ENCODE measurements at places on chromosomes 7 and 10. TPM values are rescaled to one million over a fixed set of nuclear protein-coding genes. Genes with fewer than 3 reads are reported as not detected.

The GRID1 gene
- not detected for total RNA-seq

The PPP1R17 gene
- not detected for total RNA-seq

The ITPRID1 gene
- not detected for total RNA-seq

The UTF1 gene
- total RNA-seq, result not detected

The LRRD1 gene
- total RNA-seq, result under 0.01 TPM

The MYOZ1 gene
- total RNA-seq, result not detected

The PNLIPRP2 gene
- not detected for total RNA-seq

The MAPK8 gene
- total RNA-seq, result 41.4 TPM

The NDUFB8 gene
- 165 TPM for total RNA-seq

The ECHDC3 gene
- 10.3 TPM for total RNA-seq

The FBXW4 gene
- total RNA-seq, result 40.0 TPM

The INMT gene
- total RNA-seq, result not detected

The CTAGE4 gene
- total RNA-seq, result 0.14 TPM

The IDI2 gene
- total RNA-seq, result not detected

All from nasal cavity respiratory epithelium epithelial cell of viscerocranial mucosa (primary cell).